ENCODE measurements at places on chromosomes 5 and 9.

- DNase-seq: no peak
Observed at GRCh38 chr5:80697100-80697499, 42.3 kb upstream of the DHFR start.

DNA sequence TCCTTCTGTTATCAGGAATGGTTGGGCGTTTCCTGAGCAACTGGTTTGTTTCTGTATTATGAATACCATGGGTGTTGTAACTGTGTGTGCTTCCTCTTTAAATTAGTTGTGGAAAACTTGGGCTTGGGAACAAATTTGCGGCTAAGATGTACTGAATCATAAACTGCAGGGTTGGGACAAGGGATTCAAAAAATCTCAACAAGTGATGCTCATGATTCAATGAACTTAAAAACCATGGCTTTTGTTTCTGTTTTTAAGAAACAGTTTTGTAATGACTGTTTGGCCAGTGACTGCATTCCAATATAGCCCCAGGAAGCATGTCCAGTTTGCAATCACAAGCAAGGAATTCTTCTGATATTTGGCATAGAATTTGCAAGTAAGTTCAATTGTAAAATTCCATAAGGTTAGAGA, 657.5 kb upstream of the WWC1 start:
- no peak for DNase-seq

DNA sequence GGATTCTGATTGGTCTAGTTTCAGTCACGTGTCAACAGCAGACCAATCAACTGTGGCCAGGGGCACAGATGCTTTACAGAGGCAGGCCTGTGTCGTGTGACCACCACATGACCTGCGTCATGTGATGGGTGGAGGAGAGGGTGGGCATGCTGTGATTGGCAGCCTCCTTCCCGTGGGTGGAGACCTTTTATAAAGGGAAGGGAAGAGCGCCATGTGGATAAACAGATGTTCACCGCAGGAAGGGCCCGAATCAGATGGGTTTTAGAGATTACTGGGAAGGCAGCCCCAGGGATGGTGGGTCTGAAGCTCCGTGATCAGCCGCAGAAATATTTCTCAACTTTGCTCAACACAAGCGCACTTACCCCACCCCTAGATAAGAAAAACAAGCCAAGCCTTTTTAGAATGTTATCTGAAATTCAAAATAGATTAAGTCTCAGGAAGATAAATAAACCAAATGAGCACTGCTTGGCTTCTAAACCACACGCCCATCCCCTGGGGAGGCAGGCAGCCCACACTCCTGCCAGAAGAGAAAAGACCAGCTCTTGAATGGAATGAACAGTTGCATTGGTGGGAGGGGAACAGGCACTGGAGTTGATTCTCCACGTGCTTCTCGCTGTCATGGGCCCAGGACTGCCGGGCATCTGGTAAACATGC, 43.6 kb downstream of the ROPN1L start:
- peak; percentile 98 for DNase-seq

- peak; percentile 33 for DNase-seq
Observed at GRCh38 chr9:117734523-117735314, 30.5 kb downstream of the TLR4 start.

GRCh38 chr9:109269081-109269480, 51.8 kb downstream of the EPB41L4B start:
- peak; percentile 11 for DNase-seq

DNA sequence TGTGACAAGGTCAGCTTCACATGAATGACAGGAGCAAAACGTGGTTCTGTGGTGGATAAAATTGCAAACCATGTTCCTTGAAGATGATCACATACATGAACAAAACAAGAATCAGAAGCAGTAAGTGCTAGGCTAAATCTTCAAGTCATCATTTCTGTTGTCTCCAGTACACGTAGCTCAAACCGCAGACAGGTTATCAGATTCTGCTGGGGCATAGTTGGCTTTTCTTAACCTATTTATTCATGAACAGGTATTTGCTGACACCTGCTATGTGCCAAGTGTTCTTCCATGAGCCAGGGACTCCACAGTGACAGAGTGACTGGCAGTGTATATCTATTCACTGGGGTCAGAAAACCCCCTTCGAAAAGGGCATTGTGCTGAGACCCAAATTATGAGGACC, 20.8 kb downstream of the MFAP3 start:
- DNase-seq: no peak

DNA sequence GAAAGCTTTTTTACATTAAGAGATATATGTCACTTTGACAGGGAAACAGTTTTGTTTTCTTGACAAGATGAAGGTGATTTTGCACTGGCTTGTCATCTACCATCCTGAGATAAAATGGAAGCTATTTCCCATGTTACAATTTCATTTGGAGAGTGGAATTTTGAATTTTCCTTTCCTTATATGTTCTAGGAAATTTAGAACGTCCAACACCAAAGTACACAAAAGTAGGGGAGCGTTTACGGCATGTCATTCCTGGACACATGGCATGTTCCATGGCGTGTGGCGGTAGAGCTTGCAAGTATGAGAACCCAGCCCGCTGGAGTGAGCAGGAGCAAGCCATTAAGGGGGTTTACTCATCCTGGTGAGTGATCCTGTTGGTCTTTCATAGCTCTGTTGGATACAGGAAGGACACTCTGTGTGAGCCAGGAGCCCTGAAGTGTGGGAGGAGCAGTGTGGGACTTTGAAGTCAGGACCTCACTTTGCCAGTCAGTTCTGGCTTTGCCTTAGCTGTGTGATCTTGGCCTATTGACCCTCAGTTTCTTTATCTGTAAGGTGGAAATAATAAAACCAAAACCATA, 887 bp downstream of the PTPDC1 start:
- DNase-seq: no peak

GRCh38 chr9:20604562-20604961, 17.7 kb downstream of the MLLT3 start:
- DNase-seq: peak; percentile 55

DNA sequence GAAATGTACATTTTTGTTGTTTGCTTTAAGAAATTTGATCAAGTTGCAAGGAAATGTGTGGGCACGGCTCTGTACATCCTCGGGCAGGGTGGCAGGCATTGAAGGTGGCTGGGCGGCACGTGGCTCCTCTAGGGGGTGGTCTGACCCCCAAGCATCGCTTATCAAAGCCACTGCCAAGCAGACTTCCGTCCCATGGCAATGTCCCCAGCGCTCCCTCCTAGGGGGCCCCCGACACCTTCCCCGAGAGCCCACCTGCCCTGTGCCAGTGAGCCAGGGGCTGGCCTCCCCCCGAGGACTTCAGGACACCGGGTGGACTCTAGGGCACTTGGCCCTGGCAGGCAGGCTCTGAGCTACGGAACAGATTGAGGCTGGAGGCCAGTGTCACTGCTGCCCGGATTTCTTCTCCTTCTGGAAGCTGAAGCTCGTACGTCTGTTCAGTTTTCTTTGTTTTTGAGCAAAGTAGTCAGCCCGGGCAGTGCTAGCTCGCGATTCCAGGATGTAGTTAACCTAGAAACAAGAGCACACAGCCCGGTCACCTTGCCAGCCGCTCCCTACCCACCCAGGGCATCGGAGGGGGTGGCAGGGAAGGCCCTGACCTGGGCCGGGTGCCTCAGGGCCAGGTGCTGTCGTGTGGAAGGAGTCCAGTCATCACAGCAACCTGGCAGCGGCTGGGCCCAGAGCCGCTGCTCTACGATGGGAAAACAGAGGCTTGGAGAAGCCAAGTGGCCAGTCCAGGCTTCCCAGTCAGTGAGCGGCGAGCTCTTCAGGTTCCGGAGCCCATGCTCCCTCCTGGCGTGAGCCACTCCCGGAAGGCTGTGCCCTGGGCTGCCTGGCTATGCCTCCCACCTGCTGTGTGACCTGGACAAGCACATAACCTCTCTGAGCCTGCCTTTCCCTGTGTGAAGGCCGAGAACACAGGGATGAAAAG, 177.1 kb downstream of the GAPVD1 start:
- no peak for DNase-seq

- no peak for DNase-seq
Observed at GRCh38 chr5:62718324-62718723, 139.7 kb downstream of the LRRC70 start.

DNA sequence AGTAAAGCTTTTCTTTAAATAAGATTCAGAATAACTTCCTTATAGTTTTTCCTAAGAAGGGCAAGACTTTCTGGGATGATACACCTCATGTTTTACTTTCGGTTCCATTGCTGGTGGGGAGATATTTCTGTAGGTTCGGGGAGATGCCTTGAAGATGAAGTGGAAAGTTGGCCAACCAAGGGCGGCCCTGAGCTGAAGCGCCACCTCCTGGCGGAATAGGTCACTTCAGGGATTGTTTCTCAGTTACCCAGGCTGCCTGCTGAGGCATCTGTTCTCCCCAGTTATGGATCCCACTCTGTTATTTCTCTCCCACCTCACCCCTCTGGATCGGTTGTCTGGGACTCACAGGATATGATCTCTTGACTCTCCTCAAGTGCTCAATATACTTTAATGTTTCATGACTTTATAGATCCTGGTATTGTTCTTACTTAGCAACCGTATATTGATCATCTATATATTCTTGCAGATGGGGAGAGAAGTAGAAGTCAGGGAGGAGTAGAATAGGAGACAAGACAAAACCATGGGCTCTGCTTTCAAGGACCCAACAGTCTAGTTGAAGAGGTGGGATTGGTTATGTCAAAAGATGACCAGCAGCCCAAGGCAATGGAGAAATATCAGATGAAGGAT, 23.4 kb downstream of the MEGF10 start:
- DNase-seq: peak; percentile 54

DNA sequence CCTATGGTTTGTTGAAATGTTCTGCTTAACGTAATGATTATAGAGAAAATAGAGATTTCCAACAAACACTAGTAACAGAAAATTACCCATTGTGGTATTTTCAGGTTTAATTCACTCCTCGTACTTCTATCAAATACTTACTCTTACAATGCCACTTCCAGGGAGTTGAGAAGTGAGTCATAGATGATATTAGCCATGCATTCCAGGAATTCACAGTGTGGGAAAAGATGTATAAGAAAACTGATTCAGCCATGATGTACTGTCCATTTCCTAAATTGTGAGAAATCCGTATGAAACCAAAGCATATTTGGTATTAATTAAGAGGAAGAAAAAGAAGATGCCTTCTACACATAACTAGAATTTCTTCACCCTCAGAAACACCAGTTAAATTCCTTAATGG, 1854.6 kb upstream of the WWC1 start:
- DNase-seq: no peak

DNA sequence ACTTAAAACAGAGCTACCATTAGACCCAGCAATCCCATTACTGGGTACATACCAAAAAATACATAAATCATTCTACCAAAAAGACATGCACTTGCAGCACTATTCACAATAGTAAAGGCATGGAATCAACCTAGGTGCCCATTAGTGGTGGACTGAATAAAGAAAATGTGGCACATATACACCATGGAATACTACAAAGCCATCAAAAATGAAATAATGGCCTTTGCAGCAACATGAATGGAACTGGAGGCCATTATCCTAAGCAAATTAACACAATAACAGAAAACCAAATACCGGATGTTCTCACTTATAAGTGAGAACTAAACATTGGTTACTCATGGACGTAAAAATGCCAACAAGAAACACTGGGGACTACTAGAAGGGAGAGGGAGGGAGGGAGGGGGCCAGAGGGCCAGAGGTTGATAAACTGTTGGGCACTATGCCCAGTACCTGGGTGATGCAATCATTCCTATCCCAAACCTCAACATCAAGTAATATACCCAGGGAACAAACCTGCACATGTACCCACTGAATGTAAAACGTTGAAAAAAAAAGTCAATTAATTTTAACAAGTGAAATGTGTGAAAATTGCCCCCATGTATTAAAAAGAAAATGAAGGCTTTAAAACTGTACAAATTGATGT, 24.5 kb upstream of the GPR150 start:
- DNase-seq: no peak

DNA sequence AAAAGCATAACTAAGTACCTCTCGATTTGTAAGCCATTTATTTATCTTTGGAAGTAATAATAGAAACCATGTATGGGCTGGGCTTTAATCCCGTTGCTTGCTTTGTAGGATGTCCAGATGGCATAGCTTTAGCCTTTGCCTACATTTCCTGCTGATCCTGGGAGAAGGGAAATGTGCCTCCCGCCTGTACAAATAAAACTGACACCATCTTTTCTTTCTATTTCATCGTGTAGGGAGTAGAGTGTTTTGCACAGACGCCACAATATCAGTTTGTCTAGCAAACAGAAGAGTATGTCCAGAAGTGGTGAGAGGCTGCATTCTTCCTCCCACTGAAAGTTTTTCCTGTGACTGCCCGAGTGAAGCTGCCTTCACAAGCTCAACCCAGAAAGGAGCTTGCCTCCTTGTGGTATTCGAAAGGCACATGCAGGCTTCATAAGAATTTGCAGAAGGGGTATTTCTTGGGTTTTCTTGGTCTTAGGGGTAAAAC, 24.7 kb upstream of the TJP2 start:
- DNase-seq: peak; percentile 88

GRCh38 chr5:9869616-9870288, 239.6 kb upstream of the TAS2R1 start:
- peak; percentile 26 for DNase-seq

GRCh38 chr5:174777583-174777982, 53.2 kb downstream of the MSX2 start:
- DNase-seq: no peak

DNA sequence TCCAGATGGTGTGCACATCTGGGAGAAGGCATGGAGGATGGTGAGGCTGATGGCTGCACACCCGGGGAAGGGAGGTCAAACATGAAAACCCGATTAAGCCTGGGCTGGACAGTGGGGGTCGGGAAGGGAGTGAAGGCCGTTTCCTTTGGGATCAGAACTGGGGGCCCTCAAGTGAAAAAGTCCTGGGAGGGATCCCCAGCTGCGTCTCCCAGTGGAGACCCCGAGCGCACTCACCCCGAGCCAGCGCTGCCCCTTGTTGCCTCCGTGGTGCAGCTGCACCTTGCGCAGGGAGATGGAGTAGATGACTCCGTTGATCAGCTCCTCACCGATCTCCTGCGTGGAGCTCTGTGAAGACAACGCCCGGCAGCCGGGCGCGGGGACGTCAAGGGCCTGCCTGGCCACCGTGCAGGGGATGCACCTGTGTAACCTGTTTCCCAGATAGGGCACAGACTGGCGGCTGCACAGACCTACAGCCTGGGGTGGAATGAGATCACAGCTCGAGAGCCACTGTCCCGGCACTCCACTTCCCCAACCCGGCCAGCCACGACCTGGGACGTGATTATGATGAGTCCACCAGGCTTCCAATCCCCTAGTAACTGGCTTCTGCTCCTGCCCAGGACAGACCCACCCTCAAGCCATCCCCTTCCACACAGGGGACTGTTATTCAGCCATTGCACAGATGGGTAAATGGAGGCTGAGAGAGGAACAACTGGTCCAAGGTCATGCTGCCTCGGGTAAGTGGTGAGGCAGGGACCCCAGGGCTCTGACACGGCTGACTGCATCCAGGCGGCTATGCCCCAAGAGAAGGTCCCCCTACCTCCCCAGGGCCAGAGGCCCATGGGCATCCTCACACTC, 9.0 kb downstream of the RALGDS start:
- no peak for DNase-seq

GRCh38 chr9:4796530-4796929, 3.8 kb downstream of the RCL1 start:
- DNase-seq: no peak
